ENCODE measurements at places on chromosomes 3 and 15.
A peak's percentile ranks its signal among the peaks of the same experiment; 100 is the strongest.

GRCh38 chr3:181488536-181488935, 223.2 kb upstream of the SOX2 start:
- DNase-seq = no peak

DNA sequence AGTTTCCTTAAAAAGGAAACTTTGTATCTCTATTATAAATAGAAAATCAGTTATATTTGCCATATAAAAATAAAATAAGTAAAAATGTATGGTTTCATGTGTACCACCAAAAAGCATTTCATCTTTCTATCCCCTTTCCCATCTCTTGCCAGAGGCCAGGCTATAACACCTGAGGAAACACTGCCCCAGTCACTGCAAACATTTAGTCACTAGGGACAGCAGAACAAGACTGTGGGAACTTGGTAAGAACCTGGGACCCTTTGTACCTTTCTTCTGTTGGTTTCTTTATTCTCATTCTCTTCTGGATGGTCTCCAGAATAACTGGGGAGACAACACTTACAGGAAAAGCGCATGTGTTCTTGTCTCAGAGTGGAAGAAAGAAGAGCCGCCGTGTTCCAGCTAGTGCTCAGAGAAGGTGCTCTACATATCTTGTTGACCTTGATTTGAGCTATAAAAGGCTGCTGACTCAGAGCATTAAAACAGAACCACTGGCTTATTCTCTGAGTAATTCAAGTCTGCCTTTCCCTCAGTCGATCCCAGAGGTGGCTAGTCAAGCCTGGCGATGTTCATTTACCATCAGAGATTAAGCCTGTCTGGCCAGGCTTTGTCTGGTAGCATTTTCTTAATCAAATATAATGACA, 361.6 kb downstream of the RBMS3 start:
- DNase-seq = no peak

DNA sequence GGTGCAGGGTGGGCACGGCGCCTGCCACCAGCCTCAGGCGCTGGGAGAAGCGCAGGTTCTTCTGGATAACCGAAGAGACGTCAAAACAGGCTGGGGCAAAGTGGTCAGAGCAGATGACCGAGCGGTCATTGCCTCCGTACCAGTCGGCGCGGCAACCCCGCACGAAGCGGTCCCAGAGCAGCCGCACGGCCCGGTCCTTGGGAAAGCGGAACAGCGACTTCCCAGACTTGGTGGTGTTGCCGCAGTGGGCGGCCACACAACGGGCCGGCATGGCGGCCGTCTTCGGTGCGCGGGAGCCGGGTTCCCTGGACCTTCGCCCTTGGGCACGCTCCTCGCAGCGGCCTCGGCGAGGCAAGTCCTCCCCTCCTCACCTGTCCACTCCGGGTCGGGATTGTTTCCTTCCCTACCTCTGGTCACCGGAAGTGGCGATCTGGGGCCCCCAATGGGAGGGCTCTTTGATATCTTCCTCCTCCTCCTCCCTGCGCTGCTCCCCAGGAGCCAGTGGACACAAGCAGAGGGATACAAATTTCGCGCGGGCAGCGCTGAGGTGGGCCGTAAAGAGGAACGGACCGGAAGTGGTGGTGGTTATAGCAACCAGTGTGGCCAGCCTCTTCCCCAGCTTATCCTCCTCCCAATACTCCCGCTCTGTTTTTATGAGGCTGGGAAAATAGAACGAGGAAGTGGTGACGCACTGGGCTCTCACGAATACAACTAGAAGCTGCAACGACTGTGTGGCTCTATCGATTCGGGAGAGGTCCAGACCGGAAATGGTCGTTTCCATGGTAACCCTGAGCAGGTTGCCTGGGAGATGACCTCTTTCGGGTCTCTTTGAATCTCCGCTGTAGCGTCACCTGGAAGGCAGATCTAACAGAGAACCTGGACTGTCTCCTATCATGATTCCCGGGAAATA, at the start of the genes LRRC49 and THAP10:
TSS of gene LRRC49 (plus strand) at position 825 of the 910 bp plus-strand sequence. CDS start at position 894, 69 bp downstream.
TSS of gene THAP10 (minus strand) at position 432 of the 910 bp plus-strand sequence. CDS start at position 271, 161 bp downstream.
- DNase-seq = peak; percentile 93

- no peak for DNase-seq
Measured at GRCh38 chr3:160678292-160678842, 1.4 kb downstream of the ARL14 start.

GRCh38 chr3:105791131-105791530, 77.7 kb downstream of the CBLB start:
- no peak for DNase-seq

- DNase-seq = no peak
Measured at GRCh38 chr15:90790561-90790960, 73.4 kb downstream of the BLM start.

DNA sequence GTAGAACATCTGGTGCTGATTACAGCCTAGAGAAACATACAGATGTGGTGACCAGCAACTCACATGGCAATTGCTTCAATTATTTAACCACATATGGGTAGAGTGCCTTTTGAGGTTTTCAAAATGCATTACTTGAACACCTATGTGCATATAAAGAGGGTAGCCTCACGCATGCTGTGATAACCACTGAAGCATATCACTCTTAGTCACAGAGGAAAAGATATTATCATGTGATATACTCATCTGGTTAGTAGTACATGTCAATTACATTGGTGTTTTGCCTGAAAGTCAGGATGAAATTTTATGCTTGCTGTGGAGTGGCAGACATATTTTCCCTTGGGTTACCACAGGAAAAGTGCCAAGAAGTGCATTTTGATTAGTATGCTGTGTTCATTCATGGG, 459.3 kb upstream of the AGTR1 start:
- peak; percentile 6 for DNase-seq
